Colonic mucosa (tissue), 4 donors: ENCODE measurements at places on chromosomes 1 and 21. TPM values are rescaled to one million over a fixed set of nuclear protein-coding genes. Genes with fewer than 3 reads are reported as not detected.
A peak's percentile ranks its signal among the peaks of the same experiment; 100 is the strongest.

BCAR3 gene
- total RNA-seq = 47.7 TPM

GRCh38 chr1:168243636-168244212, 17.9 kb downstream of the SFT2D2 start:
- DNase-seq = no peak
- no peak overlapping the region for H3K27ac ChIP-seq
- H3K4me3 ChIP-seq = no peak overlapping the region
- no peaks in the 10 kb centered on the region for H3K4me1 ChIP-seq
- peaks cover 4% of the 10 kb centered on the region for H3K36me3 ChIP-seq

LYPD8 gene
- total RNA-seq = 310 TPM

- H3K4me3 ChIP-seq = no peak overlapping the region
- H3K27ac ChIP-seq = no peak overlapping the region
- peak; percentile 61 for DNase-seq
- H3K4me1 ChIP-seq = no peaks in the 10 kb centered on the region
- H3K36me3 ChIP-seq = no peaks in the 10 kb centered on the region
These were observed 10.9 kb downstream of the WNT4 start for GRCh38 chr1:22131875-22132486.

DNA sequence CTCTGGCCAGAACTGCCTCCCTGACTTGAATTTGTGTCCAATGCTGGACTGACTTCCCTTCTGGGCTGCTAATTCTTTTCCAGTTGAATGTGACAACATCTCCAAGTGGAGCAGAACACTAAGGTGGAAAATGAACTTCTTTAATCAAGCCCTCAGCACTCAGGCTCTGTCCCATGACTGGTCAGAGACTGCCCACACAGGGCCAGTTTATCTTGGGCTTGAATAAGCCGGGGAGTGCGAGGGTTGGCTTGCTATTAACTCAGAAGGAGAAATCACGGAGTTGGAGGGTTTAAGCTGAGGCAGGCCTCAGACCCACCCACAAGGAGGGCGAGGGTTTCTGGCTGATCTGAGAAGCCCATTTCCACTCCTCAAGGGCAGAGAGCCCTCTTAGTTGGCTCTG, 12.4 kb downstream of the KCNA10 start:
- no peaks in the 10 kb centered on the region for H3K27me3 ChIP-seq
- no peak for DNase-seq
- no peaks in the 10 kb centered on the region for H3K36me3 ChIP-seq
- H3K4me1 ChIP-seq = no peaks in the 10 kb centered on the region
- no peak overlapping the region for H3K27ac ChIP-seq

FCGR2B gene
- 8.9 TPM for total RNA-seq

DNA sequence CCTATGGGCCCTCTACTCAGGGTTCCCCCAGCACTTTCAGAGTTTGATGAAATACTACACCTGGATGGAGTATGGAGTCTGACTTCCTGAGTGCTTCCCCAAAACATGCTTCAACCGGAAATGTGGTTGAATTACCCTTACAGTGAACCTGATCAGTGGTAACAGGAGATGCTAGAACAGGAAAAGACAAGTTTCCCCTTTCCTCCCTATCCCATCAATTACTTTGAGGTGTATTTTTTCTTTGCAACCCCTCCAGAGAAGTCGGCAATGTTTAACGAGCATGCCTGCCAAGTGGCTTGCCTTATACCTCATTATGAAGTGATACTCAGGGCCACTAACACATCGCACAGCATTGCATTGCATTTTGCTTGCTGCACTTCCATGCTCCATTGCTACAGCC, 7.0 kb downstream of the KRTAP15-1 start:
- H3K27ac ChIP-seq = no peak overlapping the region
- H3K27me3 ChIP-seq = no peaks in the 10 kb centered on the region
- no peak for DNase-seq
- H3K4me3 ChIP-seq = no peak overlapping the region
- H3K36me3 ChIP-seq = no peaks in the 10 kb centered on the region
- no peaks in the 10 kb centered on the region for H3K4me1 ChIP-seq

- H3K27me3 ChIP-seq = no peaks in the 10 kb centered on the region
- H3K36me3 ChIP-seq = no peaks in the 10 kb centered on the region
- H3K27ac ChIP-seq = no peak overlapping the region
- H3K4me3 ChIP-seq = no peak overlapping the region
These were observed 19.1 kb downstream of the RPAP2 start for GRCh38 chr1:92317836-92318493.

- H3K4me3 ChIP-seq = peak overlapping the region; percentile 41
- no peak overlapping the region for H3K27ac ChIP-seq
- no peak for DNase-seq
- no peaks in the 10 kb centered on the region for H3K36me3 ChIP-seq
- peaks cover 15% of the 10 kb centered on the region for H3K27me3 ChIP-seq
These were observed 345 bp downstream of the HPCAL4 start for GRCh38 chr1:39690794-39691382.

DNA sequence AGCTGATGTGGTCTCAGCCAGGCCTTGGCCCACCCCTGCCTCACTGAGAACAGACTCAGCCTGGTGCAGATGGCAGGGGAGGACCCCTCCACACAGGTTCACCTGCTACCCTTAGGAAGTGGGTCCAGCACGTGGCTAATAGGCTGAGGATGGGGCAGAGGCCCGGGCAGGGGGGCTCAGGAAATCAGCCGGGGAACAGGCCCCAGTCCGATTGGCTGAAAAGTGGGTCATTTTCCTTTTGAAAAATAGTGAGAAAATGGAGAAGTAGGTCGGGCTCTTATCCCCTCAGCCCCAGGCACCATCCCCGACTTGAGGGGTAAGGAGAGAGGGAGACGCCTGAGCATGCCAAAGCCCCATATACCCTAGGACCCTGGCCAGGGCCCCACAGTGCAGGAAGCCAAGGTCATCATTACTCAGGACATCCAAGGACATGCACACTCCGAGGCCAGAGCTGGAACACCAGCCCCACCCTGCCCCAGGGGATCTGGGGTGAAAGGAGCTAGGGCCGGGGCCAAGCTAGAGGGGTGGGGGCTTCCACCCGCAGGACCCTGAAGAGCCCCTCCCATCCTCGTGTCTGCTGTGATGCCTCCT, 11.0 kb downstream of the DLGAP3 start:
- H3K36me3 ChIP-seq = no peaks in the 10 kb centered on the region
- peaks cover 4% of the 10 kb centered on the region for H3K27me3 ChIP-seq
- H3K4me1 ChIP-seq = no peaks in the 10 kb centered on the region
- H3K27ac ChIP-seq = no peak overlapping the region
- DNase-seq = no peak
- no peak overlapping the region for H3K4me3 ChIP-seq

GRCh38 chr1:55244476-55245099, 29.4 kb upstream of the USP24 start:
- H3K27ac ChIP-seq = no peak overlapping the region
- H3K36me3 ChIP-seq = no peaks in the 10 kb centered on the region
- no peaks in the 10 kb centered on the region for H3K27me3 ChIP-seq
- no peaks in the 10 kb centered on the region for H3K4me1 ChIP-seq

PTPN22 gene
- 5.9 TPM for total RNA-seq

DNA sequence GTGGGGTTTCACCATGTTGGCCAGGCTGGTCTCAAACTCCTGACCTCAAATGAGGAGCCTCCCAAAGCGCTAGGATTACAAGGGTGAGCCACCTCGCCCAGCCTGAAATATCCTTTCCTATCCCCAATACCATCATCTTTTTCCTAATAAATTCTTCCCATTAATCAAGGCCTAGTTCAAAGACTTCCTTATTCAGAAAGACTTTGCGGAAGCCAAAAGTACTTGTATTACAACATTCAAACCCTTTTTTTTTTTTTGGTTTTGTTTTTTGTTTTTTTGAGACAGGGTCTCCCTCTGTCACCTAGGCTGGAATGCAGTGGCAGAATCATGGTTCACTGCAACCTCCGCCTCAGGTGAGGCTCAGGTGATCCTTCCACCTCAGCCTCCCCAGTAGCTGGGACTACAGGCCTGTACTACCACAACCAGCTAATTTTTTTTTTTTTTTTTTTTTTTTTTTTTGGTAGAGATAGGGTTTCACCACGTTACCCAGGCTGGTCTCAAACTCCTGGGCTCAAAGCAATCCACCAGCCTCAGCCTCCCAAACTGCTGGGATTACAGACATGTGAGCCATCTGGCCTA, 7.6 kb downstream of the SLC19A2 start:
- DNase-seq = no peak
- H3K27me3 ChIP-seq = no peaks in the 10 kb centered on the region
